Aorta (tissue), 5 donors: ENCODE measurements at places on chromosomes 7 and 10. TPM values are rescaled to one million over a fixed set of nuclear protein-coding genes. Genes with fewer than 3 reads are reported as not detected.

DNA sequence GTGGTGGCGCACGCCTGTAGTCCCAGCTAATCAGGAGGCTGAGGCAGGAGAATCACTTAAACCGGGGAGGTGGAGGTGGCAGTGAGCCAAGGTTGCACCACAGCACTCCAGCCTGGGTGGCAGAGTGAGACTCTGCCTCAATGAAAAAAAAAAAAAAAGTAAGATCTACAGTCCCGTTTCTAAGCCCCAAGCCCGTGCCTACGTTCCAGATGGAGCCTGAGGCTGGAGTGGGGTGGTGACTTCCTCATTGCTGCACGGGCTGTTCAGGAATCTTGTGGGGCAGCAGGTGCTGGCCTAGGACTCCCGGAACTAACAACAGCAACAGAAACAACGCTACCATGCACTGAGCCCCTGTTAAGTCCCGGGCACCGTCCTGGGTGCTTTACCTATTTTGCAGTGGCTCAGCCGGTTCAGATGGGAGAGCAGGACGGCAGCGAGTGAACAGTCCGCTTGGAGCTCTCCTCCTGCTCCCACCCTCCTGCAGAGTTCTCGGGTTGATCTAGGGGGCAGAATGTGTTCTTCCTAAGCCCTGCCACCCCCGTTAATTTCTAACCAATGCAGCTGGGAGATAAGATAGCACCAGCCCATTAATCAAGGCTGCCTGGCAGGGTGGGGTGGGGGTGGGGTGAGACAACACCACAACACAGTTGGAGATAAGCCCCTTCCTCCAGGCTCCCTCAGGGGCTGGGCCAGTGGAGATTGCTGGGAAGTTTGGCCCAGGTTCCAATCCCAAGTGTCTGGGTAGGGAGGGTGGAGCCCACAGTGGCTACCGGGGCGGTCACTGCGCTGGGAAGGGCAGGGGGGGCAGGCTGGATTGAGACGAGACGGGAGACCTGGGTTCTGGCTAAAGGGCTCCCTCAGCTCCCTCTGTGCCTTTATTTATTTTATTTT lies 17.0 kb upstream of the SFRP5 start:
- no peaks in the 10 kb centered on the region for H3K36me3 ChIP-seq
- no peak overlapping the region for H3K4me3 ChIP-seq
- DNase-seq: no peak
- no peak overlapping the region for H3K27ac ChIP-seq
- H3K27me3 ChIP-seq: no peaks in the 10 kb centered on the region

- no peaks in the 10 kb centered on the region for H3K36me3 ChIP-seq
- H3K27ac ChIP-seq: no peak overlapping the region
- H3K4me1 ChIP-seq: no peaks in the 10 kb centered on the region
- DNase-seq: no peak
- no peak overlapping the region for H3K4me3 ChIP-seq
- H3K27me3 ChIP-seq: no peaks in the 10 kb centered on the region
Measured at GRCh38 chr10:132417257-132417910, 20.4 kb downstream of the PWWP2B start.

- peak; percentile 46 for DNase-seq
- no peaks in the 10 kb centered on the region for H3K36me3 ChIP-seq
- no peaks in the 10 kb centered on the region for H3K27me3 ChIP-seq
- H3K4me3 ChIP-seq: no peak overlapping the region
- H3K4me1 ChIP-seq: no peaks in the 10 kb centered on the region
Measured at GRCh38 chr7:76285604-76286374, 16.7 kb upstream of the HSPB1 start.

DNA sequence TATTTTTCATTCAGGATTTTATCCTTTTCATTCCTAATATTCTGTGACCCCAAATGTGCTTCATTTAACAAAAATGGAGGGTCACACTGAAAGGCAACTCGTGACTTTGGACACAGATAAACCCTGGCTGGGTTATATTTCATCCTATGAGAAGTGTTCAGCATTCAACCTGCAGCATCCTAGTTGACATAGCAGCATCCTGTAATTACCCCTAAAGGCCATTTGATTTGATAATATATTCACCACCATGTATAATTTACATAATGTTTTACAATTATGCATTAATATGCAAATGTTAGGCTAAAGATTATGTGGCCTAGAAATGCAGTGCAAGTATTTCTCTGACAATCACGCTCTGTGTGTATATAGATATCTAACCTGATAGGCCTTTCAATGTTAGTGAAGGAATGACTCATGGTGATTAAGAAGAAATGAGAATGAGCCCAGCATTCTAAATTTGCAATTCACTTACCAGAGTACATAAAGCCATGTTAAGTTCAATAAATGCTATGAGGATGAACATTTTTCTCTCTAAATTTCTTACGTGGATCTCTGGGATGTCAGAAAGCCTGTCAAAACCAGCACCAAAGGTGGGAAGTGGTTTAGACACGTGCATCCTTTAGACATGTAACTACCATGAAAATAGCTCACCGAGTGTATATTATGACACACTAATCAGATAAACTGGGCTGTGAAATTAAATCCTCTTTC lies 337.7 kb upstream of the AOAH start:
- no peak overlapping the region for H3K4me3 ChIP-seq
- no peaks in the 10 kb centered on the region for H3K27me3 ChIP-seq
- no peak for DNase-seq
- no peaks in the 10 kb centered on the region for H3K36me3 ChIP-seq

GRCh38 chr10:44965104-44965503 lies 5.5 kb downstream of the RASSF4 start:
- no peak for DNase-seq
- H3K27ac ChIP-seq: no peak overlapping the region
- no peaks in the 10 kb centered on the region for H3K27me3 ChIP-seq
- H3K4me3 ChIP-seq: no peak overlapping the region
- no peaks in the 10 kb centered on the region for H3K36me3 ChIP-seq
- no peaks in the 10 kb centered on the region for H3K4me1 ChIP-seq

- H3K4me1 ChIP-seq: no peaks in the 10 kb centered on the region
- H3K4me3 ChIP-seq: no peak overlapping the region
- no peak for DNase-seq
- H3K36me3 ChIP-seq: no peaks in the 10 kb centered on the region
- H3K27me3 ChIP-seq: no peaks in the 10 kb centered on the region
Measured at GRCh38 chr10:97518301-97519043, 19.7 kb downstream of the UBTD1 start.

DNA sequence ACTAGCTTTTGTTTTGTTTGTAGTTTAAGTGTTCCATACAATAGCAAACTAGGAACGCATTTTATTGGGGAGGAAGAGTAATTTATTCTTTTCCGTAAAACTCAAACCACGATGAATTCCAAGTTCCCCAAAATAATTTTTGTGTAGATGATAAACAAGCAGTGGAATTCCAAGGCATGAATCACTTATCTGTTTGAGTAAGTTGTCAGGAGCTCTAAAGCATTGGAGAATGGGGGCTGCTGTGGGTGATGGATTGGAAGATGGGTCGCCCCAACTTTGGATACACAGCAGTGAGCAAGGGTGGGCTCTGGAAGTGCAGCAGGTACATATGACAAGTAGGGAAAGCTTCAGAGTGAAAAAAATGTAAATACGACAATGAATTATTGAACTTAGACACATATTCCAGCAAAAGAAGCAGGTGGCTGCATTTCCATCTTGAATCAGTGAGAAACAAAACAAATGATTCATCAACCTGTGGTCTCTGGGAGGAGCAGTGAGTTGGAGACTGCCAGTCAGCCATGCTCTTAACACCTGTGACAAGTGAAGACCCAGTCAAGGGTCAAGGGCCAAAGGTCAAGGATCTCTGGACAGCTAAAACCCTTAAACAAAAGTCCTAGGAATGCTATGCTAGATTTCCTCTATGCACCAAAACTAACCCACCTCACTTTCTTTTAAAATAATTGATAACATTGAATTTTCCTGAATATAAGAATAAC lies 34.2 kb upstream of the ADRB1 start:
- H3K4me3 ChIP-seq: no peak overlapping the region
- H3K27ac ChIP-seq: no peak overlapping the region
- DNase-seq: no peak

- no peaks in the 10 kb centered on the region for H3K36me3 ChIP-seq
Measured at GRCh38 chr10:62249957-62250356, 18.7 kb downstream of the RTKN2 start.

DNA sequence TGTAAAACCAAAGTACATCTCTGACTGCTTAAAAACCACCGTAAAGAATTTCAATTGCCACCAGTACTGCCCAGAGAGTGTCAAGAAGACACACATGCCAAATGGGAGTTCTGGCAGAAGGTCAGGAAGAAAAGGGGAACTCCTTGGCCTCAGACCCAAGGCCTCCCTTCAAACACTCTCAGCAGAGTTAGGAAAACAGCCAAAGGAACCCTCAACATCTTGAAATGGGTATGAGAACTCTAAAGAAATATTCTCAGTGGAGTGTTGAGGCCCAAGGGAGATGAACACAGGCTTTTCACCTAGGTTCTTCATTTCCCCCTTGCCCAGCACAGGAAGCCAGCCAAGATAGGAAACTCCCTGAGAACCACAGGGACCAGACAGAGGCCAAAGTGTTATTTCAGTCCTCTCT lies 96.1 kb upstream of the ASAH2 start:
- no peaks in the 10 kb centered on the region for H3K27me3 ChIP-seq
- H3K4me1 ChIP-seq: no peaks in the 10 kb centered on the region
- no peak overlapping the region for H3K4me3 ChIP-seq
- no peak for DNase-seq
- H3K27ac ChIP-seq: no peak overlapping the region

TSPAN13 gene
- 8.5 TPM for total RNA-seq

GRCh38 chr10:123389520-123389919 lies 235.3 kb downstream of the BUB3 start:
- H3K4me3 ChIP-seq: no peak overlapping the region
- H3K4me1 ChIP-seq: no peaks in the 10 kb centered on the region
- H3K27me3 ChIP-seq: no peaks in the 10 kb centered on the region
- DNase-seq: no peak
- no peak overlapping the region for H3K27ac ChIP-seq

DNA sequence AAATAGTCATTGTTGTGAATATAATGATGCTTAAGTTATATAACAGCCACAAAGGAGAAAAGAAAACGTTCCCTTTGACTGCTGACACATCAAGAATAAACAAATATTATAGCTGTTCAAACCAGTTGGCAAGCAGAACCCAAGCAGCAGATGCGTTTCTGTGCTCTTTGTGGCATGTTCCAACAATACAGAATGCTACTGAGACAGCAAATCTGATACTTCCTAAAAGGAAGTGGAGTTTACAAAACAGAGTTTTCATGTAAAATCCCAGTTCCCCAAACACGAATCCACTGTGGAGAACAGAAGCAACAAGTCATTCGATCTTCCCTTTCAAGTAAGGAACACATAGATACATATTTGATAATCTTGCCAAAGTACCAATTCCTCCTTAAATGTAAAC lies 170.9 kb upstream of the ASAH2 start:
- H3K4me1 ChIP-seq: no peaks in the 10 kb centered on the region
- H3K4me3 ChIP-seq: no peak overlapping the region
- DNase-seq: no peak
- no peak overlapping the region for H3K27ac ChIP-seq

GRCh38 chr7:39421661-39422060 lies 144.5 kb upstream of the YAE1 start:
- H3K4me3 ChIP-seq: no peak overlapping the region
- DNase-seq: no peak
- H3K36me3 ChIP-seq: no peaks in the 10 kb centered on the region
- H3K4me1 ChIP-seq: no peaks in the 10 kb centered on the region
- H3K27ac ChIP-seq: no peak overlapping the region

AKR1B15 gene
- 0.33 TPM for total RNA-seq

- H3K4me3 ChIP-seq: no peak overlapping the region
- H3K27me3 ChIP-seq: no peaks in the 10 kb centered on the region
- no peak for DNase-seq
- no peak overlapping the region for H3K27ac ChIP-seq
- H3K36me3 ChIP-seq: no peaks in the 10 kb centered on the region
Measured at GRCh38 chr7:136245327-136246004, 268.3 kb upstream of the MTPN start.
